Suppressor macrophage treated with lipopolysaccharide for 4 hours (primary cell): ENCODE measurements at places on chromosomes 2 and 18.

- DNase-seq = peak; percentile 54
Measured at GRCh38 chr18:23689031-23689615, at the start of gene LAMA3. LAMA3 (plus strand) TSS chr18:23689453; CDS start chr18:23689684, 231 bp downstream.

DNA sequence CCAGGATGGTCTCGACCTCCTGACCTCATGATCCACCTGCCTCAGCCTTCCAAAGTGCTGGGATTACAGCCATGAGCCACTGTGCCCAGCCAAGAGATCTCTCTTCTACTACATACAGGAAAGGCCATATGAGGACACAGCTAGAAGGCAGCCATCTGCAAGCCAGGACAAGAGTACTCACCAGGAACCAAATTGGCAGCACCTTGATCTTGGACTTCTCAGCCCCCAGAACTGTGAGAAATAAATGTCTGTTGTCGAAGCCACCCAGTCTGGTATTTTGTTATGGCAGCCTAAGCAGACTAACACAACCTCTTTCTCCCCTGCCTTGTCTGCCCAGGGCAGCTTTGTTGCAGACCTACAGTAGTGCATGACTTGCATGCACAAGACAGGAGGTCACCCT, 211.3 kb upstream of the HAAO start:
- DNase-seq = no peak

DNA sequence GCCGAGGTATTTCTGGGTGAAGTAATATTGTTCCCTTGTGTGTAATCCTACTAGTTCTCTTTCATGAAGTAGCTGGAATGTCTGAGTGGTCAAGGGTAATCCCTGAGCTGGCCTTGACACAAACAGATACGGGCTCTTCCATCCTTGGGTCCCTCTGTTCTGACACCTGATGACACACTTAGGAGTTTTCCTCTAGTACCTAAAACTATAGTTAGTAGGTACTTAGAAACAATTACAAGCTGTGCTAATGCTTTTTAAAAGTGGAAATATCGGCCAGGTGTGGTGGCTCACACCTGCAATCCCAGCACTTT, 59.2 kb upstream of the IL1R1 start:
- DNase-seq = no peak

- no peak for DNase-seq
Measured at GRCh38 chr2:120929829-120930228, 194.2 kb downstream of the GLI2 start.

DNA sequence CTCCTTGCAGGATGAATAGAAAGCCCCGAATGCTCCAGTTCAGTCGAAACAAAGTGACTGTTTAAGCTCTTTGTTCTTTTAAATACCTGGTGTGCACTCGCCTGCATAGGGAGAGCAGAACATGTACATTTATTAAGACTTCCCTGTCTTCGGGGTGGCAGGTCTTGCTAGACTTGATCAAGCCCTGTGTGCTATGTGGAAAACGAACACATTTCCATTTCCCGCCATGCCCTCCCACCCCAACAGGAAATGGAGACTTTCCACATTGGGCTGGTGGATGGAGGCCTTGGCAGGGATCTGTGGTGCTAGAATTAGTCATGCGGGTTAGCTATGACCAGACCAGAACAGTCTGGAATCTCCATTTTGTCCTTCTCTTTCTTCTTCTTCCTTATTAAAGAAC, 321.0 kb upstream of the THSD7B start:
- no peak for DNase-seq

GRCh38 chr2:68809324-68810240, 61.6 kb downstream of the BMP10 start:
- DNase-seq = no peak

DNA sequence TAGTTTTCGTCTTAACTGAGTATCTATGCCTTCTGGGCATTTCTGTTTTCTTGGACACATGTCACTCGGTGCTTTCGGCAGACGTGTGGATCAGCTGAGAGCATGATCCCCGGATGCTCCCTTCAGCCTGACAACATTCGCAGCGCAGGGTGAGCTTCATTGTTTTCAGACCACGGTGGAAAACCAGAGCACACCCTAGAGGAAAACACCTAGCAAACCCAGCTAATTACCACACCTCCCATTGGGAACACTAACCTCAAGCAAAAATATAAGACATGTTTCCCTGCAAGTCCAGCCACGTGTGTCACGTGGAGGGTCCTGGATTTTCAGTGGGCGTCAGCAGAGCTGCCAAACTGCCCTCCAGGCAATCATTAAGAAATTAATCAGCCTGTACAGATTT, 31.0 kb downstream of the ANKRD29 start:
- DNase-seq = no peak

DNA sequence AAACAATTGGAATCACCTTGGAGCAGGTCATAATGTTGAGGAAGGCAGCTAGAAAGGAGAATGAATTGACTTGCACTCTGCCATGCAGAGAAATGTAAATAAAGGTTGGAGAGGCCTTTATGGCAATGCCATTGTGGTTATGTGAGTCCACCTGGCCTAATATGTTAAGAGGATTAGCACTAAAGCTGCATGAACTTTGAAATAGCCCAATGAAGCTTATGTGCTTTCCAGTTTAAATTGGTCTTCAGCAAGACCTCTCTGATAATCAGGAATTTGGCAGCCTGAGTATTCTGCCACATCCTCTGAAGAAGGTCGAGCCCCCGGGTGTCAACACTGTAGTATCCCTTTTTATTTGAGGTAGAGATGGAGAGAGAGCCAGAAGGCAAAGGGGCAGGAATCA, 464.9 kb downstream of the CDH2 start:
- DNase-seq = no peak

DNA sequence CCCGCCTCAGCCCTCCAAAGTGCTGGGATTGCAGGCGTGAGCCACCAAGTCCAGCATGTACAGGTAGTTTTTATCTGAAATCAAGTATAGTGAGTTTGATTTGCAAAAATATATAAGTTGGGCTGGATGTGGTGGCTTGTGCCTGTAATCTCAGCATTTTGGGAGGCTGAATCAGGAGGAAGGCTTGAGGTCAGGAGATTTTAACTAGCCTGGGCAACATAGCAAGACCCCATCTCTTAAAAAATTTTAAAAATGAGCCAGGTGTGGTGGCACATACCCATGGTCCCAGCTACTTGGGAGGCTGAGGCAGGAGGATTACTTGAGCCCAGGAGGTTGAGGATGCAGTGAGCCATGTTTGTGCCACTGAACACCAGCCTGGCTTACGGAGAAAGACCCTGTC, 5.6 kb upstream of the GALM start:
- DNase-seq = no peak
